ENCODE measurements at places on chromosomes 6 and 20.

DNA sequence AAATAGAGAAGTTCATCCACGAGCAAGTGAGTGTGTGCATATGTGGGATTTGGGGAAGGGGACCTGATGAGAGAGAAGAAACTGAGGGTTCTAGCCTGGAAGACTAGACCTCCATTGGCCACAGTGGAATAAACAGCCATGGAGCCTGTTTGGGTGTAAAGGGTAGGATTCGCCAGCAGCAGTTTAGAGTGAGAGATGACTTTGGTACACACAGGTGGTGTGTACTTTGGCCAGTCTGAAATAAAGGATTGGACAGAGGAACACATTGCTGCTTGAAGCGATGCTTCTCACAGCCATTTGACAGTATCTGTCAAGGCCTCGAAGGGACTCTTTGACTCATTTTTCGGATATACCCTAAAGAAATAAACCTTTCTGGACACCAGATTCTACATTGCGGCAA, 29.2 kb downstream of the PLEKHG1 start:
- DNase-seq, result no peak

DNA sequence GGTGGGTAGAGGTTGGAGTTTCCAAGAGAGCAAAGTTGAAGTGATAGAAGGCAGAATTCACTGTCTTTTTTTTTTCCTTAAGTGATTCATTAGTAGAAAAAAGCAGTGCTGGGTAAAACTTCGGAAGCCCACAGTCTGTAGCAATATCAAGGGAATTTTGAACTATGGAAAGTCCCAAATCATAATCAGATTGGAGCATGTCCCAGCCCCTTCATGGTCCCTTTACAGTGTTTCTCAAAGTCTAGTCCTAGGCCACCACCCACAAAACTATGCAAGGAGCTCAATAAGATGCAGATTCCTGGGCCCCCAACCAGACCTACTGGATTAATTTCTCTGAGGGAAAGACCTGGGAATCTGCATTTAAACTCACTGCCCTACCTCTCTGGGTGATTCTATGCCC, 22.6 kb downstream of the NEDD9 start:
- no peak for DNase-seq

DNA sequence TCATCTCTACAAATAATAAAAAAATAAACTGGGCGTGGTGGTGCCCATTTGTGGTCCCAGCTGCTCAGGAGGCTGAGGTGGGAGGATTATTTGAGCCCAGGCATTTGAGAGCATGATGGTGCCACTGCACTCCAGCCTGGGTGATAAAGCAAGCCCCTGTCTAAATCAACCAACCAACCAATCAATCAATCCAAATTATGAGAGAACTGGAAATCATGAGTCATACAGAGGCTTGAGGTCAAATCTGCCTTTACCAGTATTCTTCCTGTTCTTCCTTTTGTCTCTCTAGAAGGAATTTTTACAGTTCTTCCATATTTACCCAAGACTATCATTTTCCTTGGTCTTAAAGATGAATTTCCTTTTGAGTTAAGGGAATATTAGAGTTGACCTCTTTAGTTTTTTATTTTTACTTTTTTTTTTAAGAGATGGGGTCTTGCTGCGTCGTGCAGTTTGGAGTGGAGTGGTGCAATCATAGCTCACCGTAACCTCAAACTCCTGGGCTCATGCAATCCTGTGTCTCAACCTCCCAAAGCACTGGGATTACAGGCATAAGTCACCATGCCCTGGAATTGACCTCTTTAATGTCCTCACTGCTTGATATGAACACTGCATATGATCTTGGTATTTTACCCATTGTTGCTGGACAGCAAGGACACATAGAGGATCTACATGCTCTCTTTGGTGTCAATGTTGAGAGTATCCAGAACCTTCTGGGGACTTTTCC, 44.1 kb upstream of the TXNDC5 start:
- no peak for DNase-seq

DNA sequence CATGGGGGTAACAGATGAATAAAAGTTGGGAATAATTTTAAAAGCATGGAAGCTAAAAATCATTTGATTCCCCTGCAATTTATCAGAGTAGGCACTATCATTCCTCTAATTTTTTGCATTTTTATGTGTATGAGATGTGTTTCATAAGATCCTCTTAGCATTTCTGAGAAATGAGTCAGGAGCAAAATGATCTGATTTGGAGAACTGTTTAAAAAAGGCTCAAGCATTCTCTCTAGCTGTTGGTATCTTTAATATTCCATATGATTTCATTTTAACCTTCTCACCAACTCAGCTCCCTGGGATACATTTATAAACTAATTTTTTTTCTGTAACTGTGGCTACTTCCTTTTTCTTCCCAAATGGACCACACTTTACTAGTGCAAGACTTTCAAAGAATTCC, 60.9 kb downstream of the MCHR2 start:
- DNase-seq, result no peak

DNA sequence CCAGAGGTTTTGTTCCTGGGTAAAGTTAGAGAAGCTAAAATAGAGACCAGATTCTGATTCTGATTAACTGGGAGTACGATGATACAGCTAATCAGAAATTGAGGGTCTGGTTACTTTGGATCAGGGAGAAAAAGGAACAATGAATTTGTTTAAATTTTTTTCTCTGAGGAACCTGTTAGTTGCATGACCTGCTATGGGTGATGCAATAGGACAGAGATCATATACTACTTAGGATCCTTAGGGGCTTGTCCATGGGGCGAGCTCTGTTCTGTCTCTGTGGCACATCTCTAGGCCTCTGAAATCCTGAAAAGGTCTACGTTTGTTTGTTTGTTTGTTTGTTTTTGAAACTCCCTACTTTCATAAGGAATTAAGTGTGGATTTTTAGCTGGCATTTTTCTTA, 166.1 kb upstream of the LAMP5 start:
- DNase-seq, result no peak

DNA sequence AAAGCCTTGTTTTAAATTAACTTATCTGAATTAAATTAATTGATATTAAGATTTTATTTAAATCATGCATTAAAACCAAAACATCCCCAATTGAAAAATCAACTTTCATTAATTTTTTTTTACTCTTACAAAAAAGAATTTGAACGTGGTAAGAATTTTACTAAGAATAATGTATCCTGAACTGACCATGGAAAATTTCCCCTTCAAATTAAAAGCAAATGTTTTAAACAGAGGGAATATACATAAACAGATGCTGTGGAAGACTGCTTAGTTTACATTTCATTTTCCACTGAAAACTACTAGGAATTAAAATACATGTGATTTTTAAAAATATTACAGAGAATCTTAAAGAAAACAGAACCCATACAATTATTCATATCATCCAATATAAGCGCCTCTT, 2.3 kb downstream of the RNF24 start:
- no peak for DNase-seq
